Small intestine (tissue), 16 donors: ENCODE measurements at places on chromosomes 11 and 22.

DNA sequence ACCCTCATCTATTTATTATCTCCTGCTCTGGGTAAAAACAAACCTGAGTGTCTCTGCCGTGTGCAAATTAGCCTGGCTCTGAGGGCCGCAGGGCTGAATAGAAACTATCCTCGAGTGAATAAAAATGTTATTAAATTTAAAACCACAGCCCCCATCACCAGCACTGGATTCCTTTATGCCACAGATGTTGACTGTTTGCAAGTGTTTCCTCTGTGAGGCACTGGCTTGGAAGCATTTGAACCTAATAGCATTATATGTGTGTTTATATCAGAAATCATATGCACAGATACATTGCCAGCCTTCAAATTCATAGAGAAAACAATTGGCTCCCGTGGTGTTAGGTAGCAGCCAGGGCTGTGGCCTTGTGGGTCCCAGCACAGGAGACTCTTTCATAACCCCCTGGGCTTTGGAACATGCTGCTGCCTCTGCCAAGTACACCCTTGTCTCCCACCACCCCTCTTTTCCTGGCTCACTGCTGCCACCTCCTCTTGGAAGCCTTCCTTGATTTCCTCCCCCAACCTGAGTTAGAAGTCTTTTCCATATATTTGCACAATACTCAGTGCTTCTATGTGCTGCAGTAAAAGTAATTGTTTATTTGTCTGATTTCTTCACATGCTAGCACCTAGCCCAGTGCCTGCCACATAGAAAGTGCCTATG is 294.4 kb downstream of the DDX10 start:
- DNase-seq: no peak

DNA sequence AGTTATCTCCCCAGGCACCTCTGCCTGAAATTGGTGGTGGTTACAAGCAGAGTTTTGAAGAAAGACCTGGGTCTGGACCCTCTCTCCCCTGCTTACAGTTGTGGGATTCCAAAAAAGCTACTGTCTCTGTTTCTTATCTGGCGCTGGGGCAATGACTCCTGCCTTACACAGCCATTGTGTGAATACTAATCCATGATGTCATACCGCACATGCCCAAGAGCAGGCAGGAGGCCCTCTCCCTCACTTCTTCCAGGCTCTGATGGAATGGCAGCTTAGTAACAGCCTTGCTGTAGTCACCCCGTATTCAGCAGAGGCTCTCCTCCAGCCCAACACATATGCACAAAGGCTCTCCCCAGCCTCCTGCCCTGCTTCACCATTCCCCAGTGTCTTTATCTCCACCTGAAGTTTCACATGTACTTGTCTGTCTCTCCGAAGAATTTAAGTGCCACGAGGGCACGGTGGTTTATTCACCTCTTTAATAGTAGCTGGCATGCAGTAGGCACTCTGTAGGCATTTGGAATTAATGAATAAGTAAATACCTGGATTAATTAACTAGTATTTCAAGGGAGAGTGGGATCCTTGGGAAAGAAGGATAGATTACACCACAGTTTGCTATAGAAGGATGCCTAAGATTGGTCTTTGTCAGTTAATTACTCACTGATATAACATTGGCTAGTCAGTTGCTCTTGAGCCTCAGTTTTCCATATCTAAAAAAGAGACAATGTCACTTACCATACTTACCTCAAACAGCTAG is 165.6 kb downstream of the ETS1 start:
- no peak for DNase-seq

DNA sequence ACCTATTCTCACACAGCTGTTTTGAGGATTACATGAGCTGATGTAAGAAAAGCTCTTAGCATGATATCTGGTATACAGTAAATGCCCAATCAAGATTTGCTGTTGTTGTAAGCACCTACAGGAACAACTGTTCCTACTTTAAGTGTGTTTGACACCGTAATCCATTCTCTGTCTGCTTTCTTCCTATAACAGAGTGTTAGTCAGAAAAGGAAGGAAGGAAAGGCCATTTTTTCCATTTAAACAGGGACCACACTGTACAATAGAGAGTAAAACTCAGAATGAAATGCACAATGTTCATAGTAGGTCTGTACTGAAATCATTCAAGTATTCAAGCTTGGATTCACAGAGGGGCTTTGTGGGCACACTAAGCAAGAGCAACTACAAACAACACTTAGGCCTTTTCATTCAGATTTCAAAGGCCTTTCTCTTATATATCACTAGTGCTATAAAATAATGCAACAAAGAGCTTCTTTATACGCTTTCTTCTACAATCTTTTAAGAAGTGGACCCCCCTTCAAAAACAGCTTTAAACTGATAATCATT is 21.5 kb downstream of the MTCH2 start:
- DNase-seq: no peak

DNA sequence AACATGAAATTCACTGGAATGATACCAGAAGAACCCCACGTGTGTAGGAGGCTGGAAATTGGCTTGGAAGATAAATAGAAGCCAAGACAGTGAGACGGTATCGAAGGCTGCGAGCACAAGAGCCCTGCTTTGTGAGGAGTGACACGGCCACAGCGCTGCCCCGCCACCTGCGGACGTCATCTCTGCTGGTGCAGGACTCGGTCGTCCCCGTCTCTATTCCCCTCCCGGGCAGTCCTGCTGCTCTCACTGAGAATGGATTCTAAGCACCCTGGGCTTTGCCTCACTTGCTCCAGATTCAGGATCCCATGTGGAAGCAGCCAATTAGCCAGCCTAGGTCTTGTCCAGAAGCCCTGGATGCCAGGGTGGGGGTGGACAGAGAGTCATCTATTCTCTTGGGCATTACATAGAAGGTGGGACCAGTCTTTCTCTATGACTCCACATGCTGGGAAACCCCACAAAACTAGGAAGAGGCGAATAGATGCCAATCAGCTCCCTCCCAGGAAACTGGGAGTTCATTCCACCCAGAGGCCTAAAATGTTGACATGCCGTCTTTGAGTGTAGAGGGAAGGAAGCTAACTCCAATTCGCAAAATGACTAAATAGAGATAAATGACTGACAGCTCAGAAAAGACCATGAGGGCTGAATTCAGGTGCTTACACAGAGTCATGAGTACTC is 25.1 kb downstream of the APOL3 start:
- DNase-seq: no peak

DNA sequence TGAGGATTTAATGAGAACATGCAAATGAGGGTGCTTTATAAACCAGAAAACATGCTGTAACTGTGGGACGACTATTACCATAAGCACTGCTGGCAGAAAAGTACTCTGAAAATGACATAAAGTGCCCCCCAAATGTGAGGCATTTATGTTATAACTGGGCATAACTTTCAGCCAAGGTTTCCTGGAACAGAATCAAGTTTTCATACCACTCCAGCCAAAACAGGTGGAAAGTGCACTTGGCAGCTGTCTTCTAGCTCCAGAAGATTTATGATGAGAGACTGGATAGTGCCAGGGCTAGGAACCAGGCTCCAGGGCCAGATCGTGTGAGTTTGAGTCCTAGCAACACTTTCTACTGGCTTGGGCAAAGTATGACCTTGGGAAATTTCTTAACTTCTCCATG is 339.2 kb downstream of the TENM4 start:
- peak; percentile 20 for DNase-seq

GRCh38 chr11:119377961-119378667 is 3.4 kb downstream of the USP2 start:
- DNase-seq: no peak

GRCh38 chr22:33699176-33699575 is 221.1 kb downstream of the LARGE1 start:
- DNase-seq: no peak

DNA sequence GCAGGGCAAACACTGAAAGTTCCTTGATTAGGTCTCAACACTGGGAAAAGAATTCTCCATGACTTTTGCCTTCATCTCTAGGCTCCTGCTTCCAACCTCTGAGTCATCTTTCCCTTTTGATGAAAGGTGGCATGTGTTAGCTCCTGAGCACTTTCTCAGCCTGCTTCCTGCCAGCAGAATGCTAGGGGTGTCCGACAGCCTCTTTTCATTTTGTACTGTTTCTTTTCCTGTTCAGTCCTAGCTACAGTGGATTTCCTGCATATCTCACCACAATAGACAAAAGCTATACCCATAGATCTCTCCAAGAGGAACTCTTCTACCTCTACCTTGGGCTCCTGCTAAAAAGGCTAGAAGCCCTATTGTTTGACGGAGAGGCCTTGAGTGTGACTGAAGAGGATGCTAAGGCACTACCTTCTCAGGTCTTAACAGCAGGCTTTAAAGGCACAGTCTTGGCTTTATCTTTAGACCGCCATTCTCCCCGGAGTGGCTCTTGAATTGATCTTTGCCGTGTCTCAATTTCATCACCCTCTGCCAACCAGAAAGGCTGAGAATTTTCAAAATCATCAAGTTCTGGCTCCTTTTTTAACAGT is 145.5 kb downstream of the RBFOX2 start:
- no peak for DNase-seq

- peak; percentile 33 for DNase-seq
Observed at GRCh38 chr11:10294290-10294953, 403 bp upstream of the SBF2 start.

GRCh38 chr11:47914743-47915142 is 65.6 kb upstream of the PTPRJ start:
- DNase-seq: no peak
